ENCODE measurements at places on chromosomes 2 and 18.

DNA sequence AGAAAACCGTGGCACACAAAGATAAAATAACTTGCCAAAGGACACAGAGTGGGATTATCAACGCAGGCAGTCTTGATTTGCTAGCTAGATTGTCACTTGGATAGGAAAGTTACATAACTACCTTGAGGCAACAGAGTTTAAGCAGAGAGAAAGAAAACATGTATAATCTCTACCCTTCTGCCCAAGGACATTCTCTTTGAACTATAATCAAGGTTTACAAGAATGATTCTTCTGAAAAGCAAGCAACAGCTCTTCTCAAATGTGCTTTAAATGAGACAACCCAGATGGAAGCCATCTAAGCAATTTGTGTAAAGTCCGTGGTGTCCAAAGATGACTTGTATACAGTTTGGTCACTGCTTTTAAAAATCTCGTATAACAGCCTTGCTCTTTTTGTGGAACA, 177.4 kb downstream of the CD226 start:
- no peak for DNase-seq

GRCh38 chr18:57080479-57080878, 66.4 kb upstream of the BOD1L2 start:
- no peak for DNase-seq

DNA sequence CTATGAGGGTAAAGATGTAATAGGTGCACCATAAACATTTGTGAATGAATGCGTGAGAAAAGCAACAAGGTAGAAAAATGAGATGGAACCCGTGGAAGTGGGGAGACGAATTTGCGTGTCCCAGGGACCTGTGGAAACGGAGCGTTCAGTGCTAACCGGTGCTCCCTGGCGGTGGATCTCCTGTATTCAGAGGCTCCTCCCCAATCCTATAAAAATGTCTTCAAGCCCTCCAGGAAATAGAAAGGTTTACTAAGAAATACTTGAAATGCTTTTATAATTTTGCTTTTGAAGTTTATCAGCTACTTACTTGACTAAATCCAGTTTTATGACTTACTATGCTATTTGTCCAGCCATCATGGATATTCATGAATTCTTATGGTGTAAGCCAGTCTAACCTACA, 62.8 kb upstream of the RBM44 start:
- no peak for DNase-seq

GRCh38 chr2:133433455-133434451, 134.5 kb downstream of the NCKAP5 start:
- DNase-seq: no peak

- no peak for DNase-seq
These were observed 79.7 kb downstream of the PRKCE start for GRCh38 chr2:45731141-45731540.

DNA sequence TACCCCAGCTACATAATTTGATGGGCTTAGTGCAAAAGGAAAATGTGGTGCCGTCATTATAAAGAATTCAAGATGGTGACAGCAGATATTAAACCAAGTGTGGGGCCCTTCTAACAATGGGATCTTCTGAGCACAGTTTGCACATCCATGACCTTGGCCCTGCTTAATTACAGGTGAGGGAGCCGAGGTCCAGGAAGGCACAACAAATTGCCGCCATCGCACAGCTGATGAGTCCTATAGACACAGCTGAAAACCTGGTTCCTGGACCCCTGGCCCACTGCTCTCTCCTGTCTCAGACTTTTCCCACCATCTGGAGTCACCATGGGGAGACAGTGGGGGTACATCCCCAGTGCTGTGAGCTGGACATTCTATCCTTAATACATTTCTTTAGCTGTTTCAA, 95.8 kb upstream of the MAP4K3 start:
- DNase-seq: no peak
